ENCODE measurements at places on chromosomes 7 and 10. TPM values are rescaled to one million over a fixed set of nuclear protein-coding genes. Genes with fewer than 3 reads are reported as not detected.

The NOS3 gene
- total RNA-seq, result 0.22 TPM

The HOXA3 gene
- total RNA-seq, result not detected

GRCh38 chr7:80699045-80699638 is 60.7 kb downstream of the CD36 start:
- no peak for DNase-seq

DNA sequence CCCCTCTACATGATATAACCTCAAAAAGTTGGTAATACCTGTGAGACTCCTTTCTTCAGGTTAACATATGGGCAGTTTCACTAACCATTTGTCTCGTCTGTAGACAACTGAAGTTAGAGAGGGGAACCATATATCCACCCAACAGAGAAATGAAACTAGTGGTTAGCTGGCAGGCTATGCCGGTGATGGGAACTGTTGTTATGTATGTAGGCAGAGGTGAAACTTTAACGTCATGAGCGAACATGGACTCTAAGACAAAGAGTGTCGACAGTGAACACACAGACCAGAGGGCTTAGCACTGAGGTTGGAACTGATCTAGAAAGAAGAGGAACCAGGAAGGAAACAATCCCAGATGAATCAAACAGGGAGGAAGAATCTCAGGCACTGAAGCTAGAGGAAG is 112.4 kb downstream of the ELMO1 start:
- no peak for DNase-seq

DNA sequence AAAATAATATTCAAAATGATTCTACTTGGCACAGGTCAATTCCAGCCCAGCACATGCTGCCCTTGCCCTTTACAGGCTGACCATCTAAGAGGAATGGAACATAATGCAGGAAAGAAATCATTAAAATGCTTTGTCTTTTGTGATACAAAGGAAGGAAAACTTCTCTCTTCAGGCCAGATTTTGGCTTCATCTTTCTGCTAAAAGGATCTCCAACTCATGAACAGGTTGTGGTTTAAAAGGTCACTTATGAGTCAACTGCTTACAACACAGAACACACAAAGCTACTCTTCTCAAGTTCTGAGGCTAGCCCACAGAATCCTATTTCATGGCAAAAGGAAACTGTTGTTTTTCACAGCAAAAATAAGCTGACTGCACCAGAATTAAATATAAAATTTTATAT is 197.1 kb downstream of the DOCK4 start:
- DNase-seq, result no peak

- no peak for DNase-seq
Observed at GRCh38 chr7:33190688-33191304, 61.4 kb downstream of the BBS9 start.

DNA sequence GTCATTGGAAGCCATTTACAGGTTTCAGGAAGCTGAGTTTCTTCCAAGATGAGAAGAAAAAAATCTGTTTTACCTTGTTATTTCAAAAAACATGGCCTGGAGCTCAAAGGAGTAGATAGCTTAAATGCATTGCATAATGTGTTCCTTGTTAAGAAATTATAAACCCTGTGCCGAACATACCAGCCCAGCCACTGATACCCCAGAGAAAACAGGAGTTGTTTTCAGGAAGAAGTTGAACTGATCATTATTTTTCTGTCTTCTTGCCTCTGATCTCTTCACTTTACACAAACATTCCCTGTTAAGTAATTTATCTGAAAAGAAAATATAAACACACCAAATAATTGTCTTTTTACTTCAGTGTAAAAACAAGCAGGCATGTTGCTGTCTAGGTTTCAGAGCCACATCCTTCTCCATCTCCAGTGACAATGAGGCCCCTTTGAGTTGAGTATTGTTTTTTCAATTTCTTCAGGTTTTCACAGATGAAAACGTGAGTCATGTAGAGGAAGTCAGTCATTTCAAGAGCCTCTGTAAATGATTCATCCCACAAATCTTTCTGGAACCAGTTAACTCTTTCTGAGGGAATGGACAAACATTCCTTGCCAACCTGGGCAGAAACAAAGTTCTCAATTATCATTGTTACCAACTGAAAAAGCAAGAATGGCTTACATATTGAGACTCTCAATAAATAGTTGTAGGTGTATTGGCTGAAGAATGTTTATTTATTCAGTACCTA is 244.2 kb downstream of the IPMK start:
- no peak for DNase-seq

DNA sequence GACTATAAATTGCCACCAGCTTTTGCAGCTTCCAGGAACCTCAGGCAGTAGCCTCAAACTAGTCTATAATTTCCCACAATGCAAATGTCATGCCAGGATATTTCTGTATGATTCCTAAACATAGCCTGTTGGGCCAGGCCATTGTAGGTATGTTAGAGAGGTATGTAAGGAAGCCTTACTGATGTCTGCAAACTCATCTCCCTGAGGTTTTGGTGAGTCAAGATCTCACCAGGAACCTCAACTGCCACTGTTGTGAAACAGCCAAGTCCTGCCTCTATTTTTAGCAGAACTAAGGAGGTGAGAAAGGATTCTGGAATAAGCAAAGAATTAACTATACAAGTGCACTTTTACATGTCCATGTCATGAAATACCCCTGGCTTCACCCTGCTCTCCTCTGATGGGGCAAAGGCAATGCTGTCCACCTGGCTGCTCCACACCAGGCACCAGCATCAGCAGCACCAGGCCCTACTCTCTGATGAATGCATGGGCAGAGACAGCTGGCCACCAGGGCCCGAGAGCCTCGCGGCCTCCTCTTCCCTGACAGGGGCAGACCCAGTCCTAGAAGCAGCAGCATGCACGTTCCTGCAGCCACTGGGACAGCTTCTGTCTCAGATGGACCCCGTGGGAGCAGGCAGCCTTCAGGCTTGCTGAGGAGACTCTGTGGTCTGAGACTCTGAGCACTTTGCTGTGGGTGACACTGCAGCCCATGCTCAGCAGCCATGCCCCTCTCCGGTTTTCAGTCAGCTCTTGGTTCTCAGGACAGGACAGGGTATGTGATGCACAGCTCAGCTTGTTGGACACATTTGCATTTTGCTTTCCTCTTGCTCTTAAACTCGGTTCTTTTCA is 147.3 kb downstream of the ZMYND11 start:
- no peak for DNase-seq

All from activated B cell treated with CpG ODN at 0.5 μM for 24 hours (primary cell).